ENCODE measurements at places on chromosomes 13 and 19.

GRCh38 chr13:41546372-41547190 lies 89.2 kb downstream of the RGCC start:
- DNase-seq, result no peak

- no peak for DNase-seq
Measured at GRCh38 chr13:113539176-113539575, 45.4 kb upstream of the TFDP1 start.

DNA sequence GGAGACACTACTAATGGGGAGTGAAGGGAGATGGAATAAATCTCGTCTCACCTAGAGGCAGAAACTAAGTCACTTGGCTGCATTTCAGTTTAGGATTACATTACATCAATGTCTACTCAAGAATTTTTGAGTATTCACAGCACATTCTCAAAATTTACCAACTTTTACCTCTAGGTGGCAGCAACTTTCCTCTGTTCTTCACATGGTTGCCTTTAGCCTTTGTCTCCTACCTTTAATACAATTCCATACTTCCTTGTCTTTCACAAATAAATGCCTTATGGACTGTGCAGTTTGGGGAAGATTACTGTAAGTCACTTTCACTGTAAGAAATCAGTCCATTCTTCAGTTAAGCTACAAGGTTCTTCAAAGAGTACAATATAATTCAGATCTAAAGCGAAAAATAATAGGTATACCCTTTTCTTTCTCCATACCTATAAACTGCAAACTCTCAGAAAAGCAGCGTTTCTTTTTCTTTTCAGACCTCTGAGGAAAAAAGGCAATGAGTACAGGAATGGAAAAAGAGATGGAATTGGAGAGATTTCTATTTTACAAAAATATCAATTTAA lies 379.4 kb downstream of the KLF12 start:
- DNase-seq, result peak; percentile 59

DNA sequence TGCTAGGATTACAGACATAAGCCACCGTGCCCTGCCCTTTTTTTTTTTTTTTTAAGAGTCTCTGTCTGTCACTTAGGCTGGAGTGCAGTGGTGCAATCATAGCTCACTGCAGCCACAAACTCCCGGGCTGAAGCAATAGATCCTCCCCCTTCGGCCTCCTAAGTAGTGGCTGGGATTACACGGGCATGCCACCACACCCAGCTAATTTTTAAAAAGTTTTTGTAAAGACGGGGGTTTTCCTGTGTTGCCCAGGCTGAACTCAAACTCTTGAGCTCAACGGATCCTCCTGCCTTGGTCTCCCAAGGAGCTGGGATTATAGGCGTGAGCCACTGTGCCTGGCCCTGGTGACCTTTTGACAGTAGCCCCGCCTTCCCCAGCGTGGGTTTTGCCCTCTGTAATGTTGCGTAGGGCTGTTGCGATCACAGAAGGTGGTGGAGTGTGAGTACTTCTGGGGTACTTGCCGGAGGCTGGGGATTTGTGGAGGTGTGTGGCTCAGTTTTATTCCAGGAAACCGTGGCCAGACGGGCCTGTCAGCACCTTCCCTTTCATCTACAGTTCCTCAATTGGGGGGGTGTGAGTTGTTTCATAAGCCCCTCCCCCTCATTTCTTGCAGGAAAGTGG lies 11.6 kb upstream of the RETN start:
- no peak for DNase-seq

- no peak for DNase-seq
Measured at GRCh38 chr13:20828539-20829364, 55.0 kb upstream of the EEF1AKMT1 start.

- no peak for DNase-seq
Measured at GRCh38 chr13:68078874-68079273, 848.7 kb upstream of the PCDH9 start.

DNA sequence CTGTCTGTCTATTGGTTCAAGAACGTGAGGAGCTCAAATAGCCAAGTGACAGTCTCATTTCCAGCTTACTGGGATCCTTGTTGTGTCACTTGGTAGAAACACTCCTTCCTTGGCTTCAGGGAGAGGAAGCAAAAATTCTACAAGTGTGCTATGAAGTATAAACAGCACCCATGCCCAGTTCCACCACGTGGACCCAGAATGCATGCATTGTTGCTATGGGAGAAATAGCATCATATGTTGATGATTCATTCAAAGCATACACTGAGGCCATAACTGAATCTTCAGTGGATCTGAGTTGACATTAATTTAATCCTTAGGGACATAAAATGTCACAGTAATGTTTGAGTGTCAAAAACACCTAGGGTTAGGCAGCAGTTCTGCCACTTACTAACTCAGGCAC lies 199.0 kb upstream of the RXFP2 start:
- DNase-seq, result no peak

- no peak for DNase-seq
Measured at GRCh38 chr13:42223681-42224080, 48.3 kb upstream of the AKAP11 start.

DNA sequence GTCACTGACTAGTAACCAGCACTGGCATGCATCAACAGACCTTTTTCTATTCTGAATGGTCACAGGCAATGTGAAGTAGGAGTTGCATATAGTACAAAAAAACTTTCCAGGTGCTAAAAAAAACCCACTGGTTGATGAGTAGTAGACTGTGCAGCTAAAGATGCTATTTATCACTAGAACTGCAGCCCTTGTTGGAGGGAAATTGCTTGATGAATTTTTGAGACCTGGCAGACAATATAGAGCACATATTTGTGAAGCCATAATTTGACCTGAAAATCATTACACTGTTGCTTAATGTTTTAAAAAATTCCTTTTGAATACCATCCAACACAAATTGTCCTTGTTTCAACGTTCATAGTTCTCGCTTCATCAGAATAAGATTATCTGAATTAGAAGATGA lies 441.0 kb downstream of the KLF12 start:
- DNase-seq, result no peak

DNA sequence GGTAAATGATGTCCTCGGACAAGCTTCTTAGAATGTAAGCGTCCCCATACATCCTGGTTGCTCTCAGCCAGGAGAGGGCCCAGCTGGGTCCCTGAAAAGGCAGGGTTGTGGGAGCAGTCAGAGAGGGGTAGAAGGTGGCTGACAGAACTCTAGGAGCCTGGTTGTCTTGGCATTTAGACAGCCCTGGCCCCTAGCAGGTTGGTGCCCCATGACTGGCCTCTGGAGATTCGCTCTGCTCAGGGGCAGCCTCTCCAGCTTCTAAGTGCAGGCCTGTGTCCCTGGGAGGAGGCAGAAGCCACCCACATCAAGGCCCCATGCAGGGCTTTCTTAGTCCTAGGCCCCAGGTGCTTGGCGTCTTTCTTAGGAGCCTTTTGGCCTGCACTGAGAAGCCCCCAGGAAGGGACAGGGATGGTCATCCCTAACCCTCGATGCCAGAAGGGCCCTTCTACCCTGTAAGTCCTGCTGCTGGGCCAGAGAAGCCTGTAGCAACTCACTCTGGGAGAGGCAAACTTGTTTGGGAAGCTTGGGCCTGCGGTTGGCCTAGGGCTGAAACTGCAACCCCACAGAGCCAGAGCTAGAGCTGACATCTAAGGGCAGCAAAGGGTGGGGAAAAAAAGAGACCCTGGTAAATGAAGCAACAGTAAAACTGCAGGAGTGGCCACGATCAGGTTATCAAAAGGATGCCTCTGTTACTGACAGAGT lies 2.8 kb upstream of the CDX2 start:
- no peak for DNase-seq

DNA sequence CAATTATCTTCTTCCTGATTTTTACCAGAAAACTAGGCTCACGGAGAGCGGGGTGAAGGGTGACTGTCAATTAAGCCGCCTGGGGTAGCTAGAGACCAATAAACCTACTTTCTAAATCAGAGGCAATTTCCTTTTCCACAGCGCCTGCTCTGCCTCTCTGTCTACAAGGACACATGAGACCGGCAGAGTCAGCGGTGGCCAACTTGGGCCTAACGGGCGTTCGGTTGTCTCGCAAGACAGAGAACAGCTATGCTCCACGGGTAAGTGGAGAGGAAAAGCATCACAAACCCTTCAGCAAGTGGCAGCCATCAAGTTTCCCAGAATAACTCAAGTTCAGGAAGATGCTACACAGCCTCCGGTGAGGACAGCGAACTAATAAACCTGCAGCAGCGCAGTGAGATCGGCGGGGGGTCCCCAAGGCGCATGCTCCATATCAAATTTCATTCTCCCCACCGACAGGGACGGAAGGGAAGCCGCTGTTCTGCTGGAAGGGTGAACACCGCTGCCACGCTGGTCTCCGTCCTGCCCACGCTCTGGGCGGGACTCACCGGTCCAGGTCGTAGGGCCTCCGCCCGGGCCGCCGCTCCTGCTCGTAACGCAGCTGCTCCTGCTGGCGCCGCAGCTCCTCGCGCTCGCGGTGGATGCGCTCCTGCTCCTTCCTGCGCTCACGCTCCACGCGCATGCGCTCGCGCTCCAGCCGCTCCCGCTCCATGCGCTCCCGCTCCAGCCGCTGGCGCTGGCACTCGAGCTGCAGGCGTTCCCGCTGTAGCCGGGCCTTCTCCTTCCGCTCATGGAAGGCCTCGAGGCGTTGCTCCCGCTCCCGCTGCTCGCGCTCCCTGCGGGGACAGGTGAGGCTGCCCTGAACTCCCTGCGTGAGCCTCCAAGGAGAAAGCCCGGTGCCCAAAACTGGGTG lies 25.8 kb upstream of the TINCR start:
- DNase-seq, result no peak

DNA sequence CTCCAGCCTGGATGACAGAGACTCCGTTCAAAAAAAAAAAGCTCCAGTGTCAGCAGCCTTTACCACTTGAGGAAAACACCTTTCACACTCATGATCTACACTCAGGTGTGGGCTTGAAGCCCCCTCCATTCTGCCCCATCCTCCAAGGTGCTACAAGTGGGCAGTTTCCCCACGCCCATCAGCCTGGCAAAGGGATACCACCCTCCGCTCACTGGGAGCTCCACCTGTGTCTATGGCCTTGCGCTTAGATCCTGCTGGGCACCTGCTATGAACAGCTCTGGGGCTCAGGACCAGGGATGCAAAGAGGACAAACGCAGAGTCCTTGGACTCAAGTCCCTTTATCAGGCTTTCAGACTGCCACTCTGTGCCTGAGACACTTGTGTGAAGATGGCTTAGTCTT lies 127.8 kb downstream of the CRYL1 start:
- DNase-seq, result no peak

DNA sequence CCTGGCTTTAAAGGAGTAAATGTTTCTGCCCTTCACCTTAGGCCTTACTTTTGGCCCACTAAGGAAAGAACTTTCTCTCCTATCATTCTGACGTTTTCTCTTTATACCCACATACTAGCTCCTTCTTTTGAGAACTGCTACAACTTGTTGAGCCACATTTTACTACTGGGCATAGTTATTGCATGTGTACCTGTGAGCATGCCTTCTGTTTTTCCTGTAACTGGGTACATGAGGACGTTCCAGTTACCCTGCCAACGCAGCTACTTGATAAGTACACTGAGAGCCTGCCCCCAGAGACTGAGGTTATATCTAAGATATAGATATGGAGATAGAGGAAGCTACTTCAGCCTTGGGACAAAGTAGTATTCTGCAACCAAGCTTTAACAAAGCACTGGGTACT lies 3.5 kb downstream of the CCDC169 start:
- no peak for DNase-seq

DNA sequence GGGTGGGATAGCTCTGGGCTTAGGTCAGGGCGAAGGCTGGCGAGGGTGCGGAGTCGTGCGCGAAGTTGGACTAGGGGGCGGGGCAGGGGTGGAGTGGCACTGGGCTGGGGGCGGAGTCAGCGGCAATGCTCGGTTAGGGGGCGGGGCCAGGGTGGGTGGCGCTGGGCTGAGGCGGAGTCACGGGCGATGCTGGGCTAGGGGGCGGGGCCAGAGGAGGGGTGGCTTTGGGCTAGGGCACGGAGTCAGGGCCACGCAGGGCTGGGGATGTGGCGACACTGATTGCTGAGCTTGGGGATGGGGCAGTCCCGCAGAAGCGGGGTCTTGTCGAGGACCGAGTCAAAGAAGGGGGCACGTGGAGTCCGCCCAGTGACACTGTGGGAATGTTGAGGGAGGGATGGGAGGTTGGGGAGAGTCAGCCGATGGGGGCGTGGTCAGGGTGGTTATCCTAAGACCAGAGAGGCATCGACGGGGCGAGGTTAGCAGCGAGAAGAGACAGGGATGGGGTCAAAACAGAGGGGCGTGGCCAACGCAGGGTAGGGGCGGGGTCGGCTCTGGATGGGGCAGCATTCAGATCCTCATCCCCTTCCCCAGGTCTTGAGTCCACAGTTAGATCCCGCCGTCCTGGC lies 8.7 kb downstream of the HOMER3 start:
- peak; percentile 93 for DNase-seq

- DNase-seq, result no peak
Measured at GRCh38 chr19:13016628-13017305, 21.5 kb downstream of the NFIX start.

DNA sequence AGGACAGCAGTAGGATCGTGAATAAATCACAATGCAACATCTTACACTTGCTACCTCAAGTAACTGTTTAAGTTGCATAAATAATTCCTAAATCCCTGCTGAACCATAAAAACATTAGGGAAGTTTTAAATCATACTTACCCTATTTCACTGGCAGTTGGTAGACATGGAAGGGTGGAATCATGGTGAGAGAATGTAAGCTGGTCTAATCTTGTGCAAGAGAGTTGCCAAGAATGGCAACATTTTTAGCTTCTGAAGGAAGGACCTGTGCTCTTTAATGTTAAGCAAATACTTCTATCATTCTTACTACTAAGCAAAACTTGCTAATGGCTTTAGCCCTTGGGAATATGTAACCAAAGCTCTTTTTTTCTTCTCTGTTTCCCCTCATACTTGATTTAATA lies 46.8 kb downstream of the MTUS2 start:
- no peak for DNase-seq

- no peak for DNase-seq
Measured at GRCh38 chr13:112959206-112959605, 9.8 kb upstream of the MCF2L start.

DNA sequence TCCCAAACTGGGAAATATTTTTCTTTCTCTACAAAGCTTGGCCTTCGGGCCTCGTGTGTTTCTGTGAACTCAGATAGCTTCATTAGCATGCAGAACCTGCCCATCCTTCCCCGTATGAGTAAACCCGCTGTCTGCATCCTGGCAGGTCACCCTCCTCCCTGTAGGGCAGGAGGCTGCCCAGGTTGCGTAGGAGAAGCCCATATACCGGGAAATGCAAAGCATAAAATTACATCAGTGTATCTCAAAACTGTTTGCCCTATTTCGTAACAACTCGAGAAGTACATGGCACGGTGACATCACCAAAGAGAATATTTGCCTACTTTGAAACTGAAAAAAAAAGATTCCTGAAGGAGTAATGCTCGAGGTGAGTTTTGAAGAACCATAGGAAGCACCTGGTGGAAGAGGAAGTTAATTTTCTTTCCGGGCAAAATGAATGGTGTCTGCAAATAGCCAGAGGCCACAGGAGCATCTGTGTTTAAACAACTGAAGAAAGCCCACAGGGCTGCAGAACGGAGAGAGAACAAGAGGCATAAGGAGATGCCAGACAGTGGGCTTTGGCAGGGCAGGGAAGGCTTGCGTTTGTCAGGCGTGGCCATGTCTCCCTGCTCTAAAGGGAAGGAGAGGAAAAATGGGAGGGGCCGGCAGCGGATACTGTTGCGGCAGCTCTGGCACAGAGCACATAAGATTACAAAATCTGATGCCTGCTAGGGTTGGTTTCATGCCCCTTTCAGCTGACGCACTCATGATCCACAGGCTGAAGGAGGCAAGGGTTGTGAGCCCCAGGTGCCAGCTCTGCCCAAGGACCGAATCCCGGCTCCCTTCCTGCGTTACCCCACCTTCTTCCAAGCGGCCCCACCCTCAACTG lies 81.4 kb downstream of the IRS2 start:
- DNase-seq, result peak; percentile 20

- DNase-seq, result no peak
Measured at GRCh38 chr19:35852029-35852780, at the start of gene NPHS1. Gene NPHS1 (minus strand): TSS chr19:35852504. CDS start chr19:35851837, 667 bp downstream.

- DNase-seq, result no peak
Measured at GRCh38 chr13:49932066-49932465, 4.1 kb downstream of the SPRYD7 start.

Measured in CD4-positive, alpha-beta T cell (primary cell).